ENCODE measurements at places on chromosomes 6 and 20.

GRCh38 chr6:36079601-36080000 lies 50.7 kb upstream of the MAPK13 start:
- DNase-seq: no peak

DNA sequence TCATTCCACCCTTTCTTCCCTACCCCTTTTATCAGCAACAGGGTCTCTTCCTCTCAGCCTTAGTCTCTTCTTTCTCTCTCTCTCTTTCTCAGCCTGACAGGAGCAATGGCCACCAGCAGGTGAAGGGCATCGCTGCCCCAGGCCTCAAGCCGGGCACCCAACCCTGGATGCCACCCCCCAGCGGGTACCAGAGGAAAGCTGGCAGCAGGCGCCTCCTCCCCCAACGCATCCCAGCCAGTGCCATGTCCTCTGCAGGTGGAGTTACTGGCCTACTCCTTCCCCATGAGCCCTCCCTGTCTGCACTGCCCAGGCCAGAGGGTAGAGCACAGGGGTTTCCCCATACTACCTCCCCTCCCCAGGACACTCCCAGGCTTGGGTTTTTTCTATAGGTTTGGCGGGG lies 32.2 kb downstream of the EIF2S2 start:
- no peak for DNase-seq

- no peak for DNase-seq
These were observed 1.4 kb downstream of the TUBB2B start for GRCh38 chr6:3226042-3226441.

DNA sequence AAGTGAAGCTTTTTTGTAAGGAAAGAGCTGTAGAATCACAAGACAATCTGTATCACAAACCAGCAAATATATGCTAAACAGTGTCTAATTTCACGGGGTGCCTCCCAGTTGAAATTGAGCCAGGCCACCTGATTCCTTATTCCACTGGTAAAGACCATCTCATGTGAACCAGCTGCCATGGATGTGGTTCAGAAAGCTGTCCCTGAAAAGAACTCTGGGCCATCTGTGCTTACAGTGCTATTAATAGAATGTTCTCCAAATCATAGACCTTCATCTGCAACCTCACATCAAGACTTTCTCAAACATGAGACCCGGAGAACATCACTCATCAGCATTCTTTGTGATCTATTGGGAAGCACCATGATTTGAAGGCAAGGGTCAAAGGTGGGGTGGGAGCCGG lies 89.7 kb downstream of the FBXO5 start:
- DNase-seq: no peak

DNA sequence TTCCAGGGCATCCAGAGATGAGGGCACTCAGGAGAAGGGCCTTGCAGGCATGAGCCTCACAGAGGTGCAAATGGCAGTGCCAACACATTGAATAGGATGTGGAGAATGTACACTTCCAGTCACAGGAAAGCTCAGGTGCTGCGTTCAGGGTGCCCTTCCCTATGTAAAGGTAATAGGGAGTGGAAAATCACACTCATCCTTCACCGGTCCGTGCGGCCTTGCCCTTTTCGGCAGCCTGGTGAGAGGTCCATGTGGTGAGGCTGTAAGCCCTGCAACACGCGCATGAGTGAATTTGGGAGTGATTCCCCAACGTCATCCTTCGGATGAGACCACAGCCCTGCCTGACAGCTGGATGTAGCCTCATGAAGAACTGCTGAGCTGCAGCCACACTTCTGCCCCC lies 43.0 kb upstream of the RPS6KA2 start:
- DNase-seq: no peak

DNA sequence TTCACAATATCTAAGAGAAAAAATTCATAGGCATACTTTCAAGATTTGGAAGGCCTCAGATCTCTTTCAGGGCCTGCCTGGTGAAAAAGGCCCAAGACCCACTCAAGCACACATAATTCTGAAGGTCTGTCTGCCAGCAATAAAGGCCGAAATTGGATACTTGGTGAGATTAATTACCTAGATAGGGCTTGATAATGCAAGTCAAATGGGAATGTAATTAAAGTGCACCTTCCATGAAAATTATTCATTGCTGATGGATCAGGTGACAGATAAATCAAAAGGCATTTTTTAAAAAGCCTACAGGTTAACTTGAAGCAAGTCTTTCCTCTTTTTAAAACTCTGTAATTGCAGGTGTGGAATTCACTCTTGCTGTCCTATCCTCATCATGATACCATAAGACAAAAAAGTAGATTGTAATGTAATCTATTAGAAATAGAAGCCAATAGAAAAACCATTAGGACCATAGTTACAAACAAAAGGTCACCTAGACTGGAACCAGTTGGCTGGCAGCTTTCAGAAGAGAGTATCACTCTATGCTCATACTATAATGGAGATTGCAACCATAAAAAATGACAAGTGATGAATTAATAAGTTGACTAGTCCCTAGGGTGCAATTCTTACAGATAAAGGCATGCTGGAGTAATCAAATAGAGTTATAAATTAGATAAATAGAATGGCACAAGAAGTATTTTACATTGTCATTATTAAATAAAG lies 77.3 kb downstream of the EPHA7 start:
- DNase-seq: no peak

GRCh38 chr6:34248727-34249468 lies at the start of gene SMIM29:
Gene SMIM29, minus strand, starts transcription at chr6:34249006. Its CDS starts 1,215 bp downstream, at chr6:34247791.
- peak; percentile 92 for DNase-seq

DNA sequence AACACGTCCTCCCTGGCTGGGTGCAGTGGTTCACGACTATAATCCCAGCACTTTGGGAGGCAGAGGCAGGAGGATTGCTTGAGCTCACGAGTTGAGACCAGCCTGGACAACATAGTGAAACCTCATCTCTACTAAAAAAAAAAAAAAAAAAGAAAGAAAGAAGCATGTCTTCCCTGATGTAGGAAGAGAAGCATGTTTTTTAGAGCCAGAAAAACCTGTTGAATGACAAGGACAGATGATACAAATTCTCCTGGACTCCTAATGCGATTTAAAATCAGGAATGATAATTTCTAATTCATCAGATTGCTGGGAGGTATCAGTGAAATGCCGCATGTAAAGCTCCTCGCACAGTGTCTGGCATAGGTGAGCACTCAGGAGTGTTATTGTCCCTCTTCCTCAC lies 23.7 kb upstream of the SEC63 start:
- DNase-seq: no peak

- no peak for DNase-seq
These were observed 79.1 kb upstream of the ANKEF1 start for GRCh38 chr20:9955646-9956045.

DNA sequence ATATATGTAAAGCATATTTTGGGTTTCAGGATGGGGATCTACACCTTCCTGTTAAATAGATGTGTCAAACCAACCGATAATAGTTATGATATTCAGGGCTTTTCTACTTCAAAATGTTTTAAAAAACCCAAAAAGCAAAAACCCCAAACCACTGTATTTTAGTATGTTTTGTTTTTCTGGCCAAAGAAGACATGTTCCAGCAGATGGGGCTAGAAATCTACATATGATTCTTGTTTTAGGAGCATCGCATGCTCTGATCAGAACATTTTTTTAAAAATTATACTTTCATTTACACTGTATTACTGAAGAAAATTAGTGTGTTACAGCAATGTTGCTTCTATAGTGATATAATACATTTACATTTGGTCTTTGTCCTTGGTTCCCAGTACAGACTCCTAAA lies 11.0 kb downstream of the RMND1 start:
- DNase-seq: no peak

GRCh38 chr6:307065-307814 lies 15.0 kb downstream of the DUSP22 start:
- DNase-seq: no peak

DNA sequence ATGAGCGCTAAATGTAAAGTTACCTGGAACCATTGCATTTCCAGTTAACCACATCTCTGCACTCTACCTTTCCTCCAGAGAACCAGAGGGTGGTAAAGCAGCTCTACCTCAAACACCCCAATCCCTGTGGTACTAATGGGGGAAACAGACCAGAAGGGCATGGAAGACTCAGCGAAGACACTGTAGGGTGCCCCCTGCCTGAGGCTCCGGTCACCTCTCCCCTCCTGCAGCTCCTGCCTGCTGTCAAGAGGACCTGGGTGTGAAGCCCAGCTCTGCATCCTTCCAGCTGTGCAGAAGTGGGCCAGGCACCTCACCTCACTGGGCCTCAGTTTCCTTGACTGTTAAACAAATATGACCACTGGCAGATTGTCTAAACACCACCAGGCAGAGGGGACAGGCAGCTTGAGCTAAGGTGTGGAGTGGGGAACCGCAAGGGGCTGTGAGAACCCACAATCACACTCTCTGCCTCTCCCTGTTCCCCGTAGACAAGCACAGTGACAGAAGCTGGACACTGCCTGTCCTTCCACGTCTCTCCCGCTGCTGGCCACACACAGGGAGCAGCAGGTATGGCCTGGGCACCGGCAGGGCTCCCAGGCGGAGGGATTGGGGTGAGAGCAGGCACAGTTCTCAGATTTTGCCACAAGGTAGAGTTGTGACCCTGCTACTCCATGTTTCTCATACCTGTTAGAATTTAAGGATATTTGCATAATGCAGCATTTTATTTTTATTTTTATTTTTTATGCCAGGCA lies 9.1 kb upstream of the BPIFA2 start:
- DNase-seq: no peak

DNA sequence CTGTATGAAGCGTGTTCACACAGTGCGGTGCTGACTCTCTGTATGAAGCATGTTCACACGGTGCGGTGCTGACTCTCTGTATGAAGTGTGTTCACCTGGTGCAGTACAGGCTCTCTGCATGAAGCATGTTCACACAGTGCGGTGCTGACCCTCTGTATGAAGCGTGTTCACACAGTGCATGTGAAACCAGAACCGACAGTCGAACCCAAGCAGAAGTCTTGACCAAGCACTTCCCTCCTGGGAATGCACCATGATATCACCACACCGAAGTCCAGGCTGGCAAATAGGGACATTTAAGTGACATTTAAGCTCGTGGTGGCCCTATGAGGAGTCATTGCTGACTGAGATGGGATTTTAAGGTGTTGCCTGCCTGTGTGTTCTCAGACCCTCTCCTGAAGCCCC lies 11.3 kb upstream of the SERPINB1 start:
- no peak for DNase-seq

GRCh38 chr6:169766232-169766631 lies 14.8 kb downstream of the ERMARD start:
- no peak for DNase-seq

DNA sequence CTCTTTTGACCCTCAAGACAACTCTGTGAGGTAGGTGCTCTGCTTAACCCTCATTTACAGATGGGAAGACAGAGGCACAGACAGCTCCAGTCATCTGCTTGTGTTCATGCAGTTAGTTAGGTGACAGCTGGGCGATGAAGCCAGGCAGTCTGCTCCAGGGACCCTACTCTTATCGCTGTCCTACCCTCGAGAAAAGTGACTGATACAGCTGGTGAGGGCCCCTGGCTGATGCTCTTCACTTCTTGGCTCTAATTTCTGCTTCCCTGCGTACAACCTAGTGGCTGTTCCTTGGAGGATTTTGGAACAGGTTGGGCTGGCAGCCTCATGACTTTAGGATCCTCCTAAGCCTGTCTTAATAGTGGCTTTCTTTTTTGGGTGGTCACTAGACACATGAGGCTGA lies 9.1 kb upstream of the TJAP1 start:
- DNase-seq: no peak

DNA sequence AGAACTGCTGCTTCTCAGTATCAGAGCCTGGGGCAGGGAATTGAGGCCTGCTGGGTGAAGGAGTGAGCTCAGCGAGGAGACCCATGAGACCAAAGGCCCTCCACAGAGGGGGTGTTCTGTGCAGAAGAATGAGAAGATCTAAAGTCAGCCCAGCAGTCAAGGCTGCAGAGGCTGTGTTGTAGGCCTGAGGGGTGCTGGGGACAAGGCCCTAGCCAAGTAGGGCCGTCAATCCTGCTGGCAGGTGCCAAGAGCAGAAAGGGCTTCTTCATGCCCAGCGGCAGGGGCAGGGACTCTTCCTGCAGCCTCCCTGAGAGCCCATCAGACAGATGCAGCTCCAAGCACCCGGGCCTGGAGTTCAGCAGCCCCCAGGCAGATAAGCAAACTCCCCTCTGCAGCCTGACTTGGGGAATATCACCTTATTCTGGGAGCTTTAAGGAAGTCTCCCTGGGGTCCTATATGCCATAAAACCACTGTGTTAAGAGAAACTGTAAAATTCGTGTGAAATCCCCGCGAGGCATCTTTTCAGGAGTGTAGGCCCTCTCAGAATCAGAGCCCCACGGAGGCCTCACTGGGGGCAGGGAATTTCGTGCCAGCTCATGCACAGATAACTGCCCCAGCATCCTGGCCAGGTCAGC lies 9.0 kb downstream of the CCDC167 start:
- no peak for DNase-seq

DNA sequence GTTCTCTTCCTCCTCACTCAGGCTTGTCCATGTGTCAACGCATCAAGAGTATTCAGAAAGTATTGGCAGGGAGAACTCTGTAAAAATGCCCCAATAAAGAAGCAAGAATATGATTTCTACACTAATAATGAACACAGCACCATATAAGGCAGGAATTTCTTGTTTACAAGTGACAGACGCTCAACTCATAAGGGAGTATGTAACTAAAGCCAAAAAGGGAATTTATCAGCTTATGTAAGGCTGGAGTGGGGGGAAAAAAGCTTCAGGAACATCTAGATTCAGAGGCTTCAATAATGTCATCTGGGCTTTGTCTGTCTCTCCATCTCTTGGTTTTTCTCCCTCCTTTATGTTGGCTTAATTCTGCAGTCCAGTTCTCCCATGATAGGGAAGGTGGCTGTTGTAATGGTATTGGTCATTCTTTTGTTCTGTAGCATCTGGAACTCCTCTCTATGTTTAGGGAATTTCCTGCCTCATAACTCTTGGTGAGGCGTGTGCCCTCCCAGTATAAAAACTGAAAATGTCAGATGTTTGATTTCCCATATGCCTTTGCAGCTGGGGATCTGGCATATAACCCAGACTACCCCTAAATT lies 125.1 kb upstream of the COL21A1 start:
- DNase-seq: no peak

- DNase-seq: no peak
These were observed 257.1 kb upstream of the TAB2 start for GRCh38 chr6:149060300-149060984.

DNA sequence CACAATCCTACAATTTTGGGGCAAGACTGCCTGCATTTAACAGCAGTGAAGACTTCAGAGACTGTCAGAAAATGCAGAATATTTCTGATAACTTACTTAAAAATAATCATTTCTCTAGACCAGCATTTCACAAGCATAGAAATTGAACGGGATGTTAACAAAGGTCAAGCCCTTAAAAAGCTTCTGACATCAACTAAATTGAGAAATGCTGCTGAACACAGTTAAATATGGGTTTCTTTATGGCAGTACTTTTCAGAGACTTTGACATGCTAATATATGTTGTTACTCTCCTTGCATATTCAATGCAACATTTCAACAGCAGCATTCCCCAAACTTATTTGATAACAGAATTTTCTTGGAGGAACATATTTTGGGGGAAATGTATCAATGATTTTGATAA lies 84.5 kb downstream of the KIF13A start:
- DNase-seq: no peak

GRCh38 chr20:45368221-45368980 lies 5.4 kb downstream of the SYS1 start:
- DNase-seq: no peak
